ENCODE measurements at places on chromosomes 12 and 14.

GRCh38 chr12:94190623-94191022 lies 42.2 kb downstream of the PLXNC1 start:
- DNase-seq = no peak

DNA sequence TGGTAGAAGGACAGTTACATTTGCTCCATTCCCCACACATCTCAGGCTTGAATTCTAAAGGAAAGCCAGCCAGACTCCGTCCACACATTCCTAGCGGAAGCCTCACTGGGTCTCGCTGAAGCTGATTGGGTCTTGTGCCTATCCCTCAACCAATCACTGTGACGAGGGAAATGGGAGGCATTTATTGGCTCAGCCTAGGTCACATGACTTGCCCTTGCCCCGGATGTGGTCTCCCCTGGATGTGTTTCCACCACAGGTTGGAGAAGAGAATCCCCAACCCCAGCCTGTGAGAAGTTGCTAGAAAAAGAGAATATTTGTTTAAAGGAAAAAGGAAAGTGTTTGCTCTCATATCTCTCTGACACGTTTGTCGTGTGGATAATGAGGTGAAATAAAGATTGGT lies 93.4 kb downstream of the C12orf75 start:
- DNase-seq = no peak

DNA sequence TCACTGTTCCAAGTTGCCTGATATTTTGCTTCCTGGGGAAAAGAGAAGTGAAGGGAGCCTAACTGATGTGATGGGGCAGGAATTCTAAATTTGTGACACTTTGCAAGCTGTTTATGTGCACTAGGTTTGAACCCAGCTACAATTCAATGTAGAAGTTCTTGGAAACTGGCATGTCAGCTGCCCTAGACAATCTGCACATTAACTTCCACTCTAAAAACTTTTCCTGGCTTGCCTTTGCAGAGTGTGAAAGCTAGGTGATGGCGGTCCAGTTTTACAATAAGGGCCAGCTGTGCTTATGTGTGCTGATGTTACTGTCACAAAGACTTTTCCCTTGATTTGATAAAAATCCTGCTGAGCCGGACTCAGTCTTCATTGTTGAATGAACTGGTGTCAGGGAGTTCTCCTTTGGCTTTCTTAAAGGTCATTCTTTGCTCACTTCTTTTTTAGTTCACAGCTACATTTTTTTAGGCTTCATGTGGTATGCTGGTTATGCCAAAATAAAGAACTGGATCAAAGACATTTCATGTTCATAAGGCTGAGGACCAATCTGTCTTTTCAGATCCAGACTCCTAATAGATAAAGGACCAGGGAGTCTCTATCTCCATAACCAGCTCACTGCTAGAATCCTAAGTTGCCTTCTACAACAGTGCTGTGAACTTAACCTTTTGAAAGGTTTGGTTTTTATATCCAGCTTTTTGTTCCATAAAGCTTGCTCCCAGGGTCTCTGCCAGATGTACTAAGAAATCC lies 133.5 kb downstream of the TGFB3 start:
- DNase-seq = no peak

GRCh38 chr12:72209086-72209485 lies 63.1 kb upstream of the TRHDE start:
- no peak for DNase-seq

DNA sequence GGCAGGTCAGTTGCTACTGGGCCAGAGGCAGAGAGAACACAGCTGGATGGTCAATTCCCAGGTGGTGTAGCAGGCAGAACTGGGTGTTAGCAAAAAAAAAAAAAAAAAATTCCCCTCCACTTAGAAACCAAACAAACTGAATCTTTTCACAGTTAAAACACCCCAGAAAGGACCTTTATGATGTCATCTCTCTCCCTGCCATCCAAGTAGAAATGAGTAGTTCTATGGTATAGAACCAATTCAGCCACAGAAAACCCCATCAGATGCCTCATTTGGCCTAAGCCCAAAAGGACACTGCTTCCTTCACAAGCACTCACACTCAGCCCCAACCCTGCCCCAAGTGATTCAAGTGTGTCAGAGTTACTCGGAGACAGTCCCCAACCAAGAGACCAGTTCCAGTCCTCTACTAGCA lies 230.8 kb downstream of the DPF3 start:
- DNase-seq = no peak

DNA sequence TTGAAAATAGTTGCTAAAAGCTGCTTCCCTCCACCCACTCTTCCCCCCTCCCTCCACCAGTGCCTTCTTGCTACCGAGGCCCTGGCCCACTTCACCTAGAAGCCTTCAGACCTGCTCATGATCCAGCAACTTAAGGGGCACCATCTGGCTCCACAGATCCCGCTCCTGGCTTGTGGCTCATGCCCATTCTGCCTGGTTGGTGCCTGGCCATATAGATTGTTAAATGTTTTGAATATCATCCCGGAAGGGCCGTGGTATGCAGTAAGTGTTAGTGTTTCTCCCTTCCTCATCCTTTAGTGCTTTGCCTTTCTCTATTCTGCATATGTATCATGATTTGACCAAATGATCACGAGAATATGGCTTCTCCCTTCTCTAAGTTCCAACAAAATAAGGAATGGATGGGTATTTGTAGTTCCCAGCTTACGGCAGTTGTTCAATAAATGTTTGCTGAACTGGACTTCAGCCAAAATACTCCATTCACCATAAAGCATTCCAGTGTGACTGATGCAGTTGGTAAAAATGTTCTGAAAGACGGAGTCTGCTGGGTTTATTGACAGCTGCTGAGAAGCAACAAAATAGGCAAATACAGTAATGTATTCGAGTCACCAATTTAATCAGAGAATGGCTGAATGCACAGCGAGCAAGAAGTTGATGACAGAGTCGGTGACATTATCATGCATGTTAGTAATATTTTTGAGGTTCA lies 30.7 kb downstream of the GRIP1 start:
- DNase-seq = no peak

DNA sequence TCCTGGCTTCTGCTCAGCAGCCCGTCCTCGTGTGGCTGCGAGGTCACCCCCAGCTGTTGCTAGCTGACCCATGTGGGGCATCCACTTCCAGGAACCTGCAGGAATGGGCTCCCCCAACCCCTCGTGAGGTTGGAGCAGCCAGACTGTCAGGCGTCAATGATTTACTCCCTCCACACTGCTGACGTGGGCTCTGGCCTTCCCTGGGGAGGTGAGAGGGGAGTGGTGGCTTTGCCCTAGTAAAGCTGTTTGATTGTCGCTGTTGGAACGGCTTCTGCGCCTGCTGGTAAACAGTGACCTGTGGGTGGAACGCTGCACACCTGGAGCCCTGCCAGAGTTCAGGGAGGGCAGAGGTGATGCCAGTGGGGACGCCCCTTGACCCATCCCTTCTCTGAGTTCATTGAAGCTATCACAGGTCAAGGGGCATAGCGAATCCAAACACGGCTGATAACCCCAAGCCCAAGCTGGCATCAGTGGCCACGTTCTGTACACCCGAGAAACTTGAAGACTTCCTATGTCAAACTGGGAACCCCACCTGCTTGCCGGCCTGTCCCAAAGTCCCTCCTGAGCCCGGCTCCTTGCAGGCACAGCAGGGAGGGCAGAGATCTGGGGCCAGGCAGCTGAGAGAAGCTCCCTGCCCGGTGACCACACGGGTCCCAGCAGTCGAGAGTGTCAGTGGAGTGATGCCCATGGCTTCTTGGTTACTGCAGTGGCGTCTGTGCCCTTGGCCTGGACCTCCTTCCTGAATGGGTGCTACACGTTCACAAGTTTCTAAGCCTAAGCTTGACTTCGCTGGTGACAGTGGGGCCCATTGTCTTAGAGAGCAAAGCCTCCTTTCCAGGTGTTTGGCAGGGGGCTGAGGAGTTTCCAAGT lies 2.7 kb downstream of the ASPG start:
- DNase-seq = no peak

DNA sequence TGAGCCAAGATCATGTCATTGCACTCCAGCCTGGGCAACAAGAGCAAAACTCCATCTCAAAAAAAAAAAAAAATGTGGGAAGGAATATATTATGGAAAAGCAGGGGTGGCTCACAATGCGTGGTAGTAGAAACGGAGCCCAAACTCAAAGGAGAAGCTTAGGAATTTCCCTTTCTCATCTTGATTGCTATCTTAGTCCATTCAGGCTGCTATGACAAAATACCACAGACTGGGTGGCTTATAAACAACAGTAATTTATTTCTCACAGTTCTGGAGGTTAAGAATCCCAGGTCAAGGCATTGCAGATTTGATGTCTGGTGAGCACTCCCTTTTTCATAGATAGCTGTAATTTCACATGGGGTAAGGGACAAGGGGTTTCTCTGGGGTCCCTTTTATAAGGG lies 153.8 kb upstream of the KRR1 start:
- no peak for DNase-seq

DNA sequence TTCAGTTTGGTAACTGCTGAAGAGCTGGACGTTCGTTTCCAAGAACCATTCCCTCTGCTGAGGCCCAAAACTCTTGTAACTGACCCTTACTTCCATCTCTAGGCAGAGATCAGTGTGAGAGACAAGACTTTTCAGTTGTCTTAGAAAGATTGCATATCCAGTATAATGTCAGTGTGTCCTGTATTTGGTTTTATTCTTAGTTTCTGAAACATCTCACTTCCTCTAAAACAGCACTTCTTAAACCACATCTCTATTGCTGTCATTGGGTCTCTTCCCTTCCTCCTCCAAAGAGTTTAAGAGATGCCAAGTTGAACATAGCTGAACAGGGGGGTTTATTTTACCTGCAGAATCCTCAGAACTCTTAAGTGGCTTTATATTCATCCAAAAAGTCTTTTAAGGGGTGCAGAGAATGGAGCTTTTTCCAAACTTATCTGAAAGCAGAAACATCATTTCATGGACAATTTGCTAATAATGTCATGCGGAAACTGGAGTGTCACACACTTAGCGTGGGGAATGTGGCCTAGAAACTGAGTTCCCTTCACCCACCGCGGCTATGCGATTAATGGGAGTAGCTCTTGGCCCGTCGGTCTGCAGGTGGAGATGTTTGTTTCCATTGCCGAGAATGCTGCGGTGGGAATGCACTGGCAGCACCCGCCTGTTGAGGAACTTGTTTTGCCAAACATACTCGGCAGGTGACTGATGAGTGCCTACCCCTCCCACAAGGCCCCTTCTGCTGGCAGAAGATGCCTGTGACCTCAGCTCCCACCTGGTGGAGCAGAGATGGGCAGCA lies 148.2 kb downstream of the ADGRD1 start:
- DNase-seq = no peak

- DNase-seq = no peak
These were observed 28.5 kb downstream of the PRPF40B start for GRCh38 chr12:49651855-49652254.

DNA sequence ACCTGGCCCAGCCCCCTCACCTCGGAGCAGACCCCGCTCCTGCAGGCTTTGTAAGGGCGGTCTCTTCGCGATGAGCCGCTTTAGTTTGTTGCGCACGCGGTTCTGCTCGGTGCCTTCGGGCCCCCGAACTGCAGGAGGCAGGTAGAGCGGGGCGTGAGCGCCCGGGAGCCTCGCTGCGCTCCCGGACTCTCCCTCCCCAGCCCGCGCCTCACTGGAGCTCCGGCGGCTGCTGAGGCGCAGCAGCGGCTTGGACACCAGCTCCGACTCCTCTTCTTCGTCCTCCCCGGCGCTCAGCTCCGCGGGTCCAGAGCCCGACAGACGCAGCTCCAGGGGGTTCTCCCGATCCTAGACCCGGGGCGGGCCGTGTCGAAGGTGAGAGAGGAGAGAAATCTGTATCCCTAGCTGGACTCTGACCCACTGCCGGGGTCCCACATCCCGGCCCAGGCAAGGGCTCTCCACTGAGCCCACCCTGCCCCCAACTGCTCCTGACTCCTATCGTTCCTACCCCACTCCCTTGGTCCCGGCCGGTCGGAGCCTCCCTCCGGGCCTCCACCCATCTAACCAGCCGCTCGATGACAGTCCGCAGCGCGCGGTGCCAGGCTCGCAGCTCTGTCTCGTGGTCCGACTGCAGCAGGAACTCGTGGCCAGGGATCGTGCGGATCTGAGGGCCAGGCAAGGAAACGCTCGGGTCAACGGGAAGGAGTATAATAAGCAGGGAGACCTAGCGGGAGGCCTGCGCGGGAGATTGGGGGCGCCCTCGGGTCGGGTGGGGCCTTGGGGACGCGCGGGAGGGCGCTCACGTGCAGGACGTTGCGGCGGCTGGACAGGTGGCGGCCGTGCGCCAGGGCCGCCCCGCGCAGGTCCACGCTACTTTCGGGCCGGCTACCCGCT lies 4.2 kb downstream of the ARHGAP9 start:
- no peak for DNase-seq

DNA sequence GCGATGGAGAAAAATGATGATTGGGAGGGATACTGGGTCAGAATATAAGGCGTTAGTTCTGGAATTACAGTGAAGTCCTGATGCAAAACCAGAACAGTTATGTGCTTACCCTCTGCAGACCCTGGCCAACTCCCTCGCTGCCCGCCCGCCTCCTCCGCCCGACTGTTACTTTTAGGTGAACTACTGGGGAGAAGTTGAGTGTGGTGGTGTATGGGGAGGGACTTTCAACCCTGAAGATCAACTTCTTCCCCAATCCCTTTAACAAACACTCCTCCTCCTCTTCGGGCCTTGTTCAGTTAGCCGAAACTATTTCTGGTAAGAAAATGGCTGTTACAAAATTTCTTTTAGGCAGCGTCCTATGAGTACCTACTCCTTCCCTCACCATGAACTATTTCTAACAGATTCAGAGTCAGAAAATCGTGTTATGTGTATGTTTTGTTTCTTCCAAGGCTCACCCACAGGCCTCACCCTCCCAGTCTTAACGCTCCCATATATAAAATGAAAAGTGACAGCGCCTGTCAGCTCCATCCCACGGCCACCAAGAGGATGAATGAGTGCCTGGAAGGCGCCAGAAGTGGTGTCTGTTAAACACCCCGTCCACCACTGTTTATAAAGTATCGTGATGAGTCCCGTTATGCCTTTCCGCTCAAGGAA lies 1.3 kb downstream of the FBXO33 start:
- DNase-seq = no peak

DNA sequence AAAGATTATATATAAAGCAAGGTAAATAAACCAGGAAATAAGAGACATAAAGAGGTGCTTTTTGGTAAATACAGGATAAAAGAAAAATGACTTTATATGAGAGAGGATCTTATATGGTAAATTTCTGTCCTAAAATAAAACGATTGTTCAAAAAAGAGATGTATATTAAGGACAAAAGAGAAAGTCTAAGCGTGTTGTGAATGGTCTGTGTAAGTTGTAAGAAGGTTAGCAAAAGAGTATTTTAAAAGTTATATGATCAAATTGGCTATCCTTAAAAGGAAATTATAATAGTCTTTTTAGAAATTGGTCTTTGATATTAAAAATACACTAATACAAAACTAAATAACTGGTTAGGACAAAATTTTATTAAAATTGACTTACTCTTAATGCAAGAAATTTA lies 14.1 kb upstream of the ACSM4 start:
- DNase-seq = no peak

DNA sequence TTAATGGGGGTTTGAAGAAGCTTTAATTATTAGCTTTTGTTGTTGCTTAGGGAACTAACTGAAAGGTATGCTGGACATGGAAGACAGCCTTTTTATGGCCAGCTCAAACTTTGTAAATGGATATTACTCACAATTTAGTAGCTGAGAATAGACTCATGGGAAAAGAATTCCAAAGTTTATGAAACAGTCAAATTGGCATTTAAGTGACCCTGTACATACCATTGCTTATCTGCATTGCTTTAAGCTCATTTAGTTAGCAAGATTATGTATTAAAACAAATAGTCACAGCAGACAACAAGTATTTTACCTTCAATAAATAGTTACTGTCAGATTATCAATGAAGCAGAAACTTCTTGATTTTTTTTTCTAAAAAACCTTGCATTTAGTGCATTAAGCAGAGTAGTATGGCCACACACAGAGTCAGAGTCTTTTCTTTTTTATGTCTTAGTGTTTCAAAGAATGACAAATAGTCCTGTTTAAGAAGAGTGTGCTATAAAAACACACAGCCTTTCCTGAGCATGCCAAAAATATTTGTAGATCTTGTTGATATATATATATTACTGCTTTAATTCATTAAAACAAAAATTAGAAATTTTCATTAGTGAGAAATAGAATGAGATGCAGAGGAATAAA lies 102.2 kb downstream of the TTC6 start:
- DNase-seq = no peak
